ENCODE measurements at places on chromosomes 5 and 9. TPM values are rescaled to one million over a fixed set of nuclear protein-coding genes. Genes with fewer than 3 reads are reported as not detected.

The TLX3 gene
- not detected for total RNA-seq

The SLC45A2 gene
- 0.11 TPM for total RNA-seq

The DROSHA gene
- total RNA-seq: 38.7 TPM

The SLC4A9 gene
- total RNA-seq: not detected

The KIAA1191 gene
- 84.6 TPM for total RNA-seq

Data from dermis lymphatic vessel endothelial cell (primary cell).